ENCODE measurements at places on chromosomes 1 and 21. TPM values are rescaled to one million over a fixed set of nuclear protein-coding genes. Genes with fewer than 3 reads are reported as not detected.

DNA sequence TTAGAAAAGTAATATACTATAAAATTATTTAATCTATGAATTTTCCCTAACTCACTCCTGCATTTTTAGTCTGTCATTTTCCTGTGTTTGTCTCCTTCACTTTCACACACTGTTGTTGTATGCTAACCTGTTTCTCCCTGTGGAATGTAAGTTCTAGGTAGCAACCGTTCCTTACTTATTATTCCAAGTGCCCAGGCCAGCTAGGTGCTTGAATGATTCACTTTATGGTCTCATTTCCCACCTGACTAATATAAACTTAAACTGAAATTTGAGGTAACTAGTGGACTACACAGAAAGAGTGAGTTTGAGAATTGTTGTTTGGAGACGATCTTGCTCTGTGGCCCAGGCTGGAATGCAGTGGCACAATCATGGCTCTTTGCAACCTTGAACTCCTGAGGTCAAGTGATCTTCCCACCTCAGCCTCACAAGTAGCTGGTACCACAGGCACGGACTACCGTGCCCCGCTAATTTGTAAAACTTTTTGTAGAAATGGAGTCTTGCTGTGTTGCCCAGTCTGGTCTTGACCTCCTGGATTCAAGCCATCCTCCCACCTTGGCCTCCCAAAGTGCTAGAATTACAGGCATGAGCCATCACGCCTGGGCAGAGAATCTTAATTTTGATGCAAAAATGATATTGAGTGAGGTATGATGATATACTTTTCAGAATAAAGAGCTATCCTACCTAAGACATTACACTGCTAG lies 1.9 kb downstream of the ZYG11B start:
- no peak for DNase-seq

DNA sequence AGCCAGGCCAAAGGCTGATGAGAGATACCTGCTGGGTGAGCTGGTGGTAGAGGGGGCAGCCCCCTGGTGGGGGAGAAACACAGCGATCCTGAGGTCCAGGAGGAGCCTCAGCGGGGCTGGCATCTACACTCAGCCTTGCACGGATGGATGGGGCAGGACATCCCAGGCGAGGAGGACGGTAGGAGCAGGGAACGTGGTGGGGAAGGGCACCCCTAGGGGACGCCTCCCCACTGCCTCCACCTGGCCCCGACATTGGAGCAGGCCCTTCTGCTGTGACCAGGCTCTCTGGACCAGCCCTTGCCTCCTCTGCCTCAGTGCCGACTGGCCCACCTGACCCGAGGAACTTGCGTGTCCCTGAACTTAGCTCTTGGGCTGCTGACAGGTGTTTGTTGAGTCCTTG lies 6.4 kb upstream of the MMEL1 start:
- DNase-seq: no peak

TLCD4 gene
- 14.2 TPM for polyA plus RNA-seq

- DNase-seq: peak; percentile 51
Measured at GRCh38 chr1:210239349-210240111, 6.9 kb downstream of the SERTAD4 start.

DNA sequence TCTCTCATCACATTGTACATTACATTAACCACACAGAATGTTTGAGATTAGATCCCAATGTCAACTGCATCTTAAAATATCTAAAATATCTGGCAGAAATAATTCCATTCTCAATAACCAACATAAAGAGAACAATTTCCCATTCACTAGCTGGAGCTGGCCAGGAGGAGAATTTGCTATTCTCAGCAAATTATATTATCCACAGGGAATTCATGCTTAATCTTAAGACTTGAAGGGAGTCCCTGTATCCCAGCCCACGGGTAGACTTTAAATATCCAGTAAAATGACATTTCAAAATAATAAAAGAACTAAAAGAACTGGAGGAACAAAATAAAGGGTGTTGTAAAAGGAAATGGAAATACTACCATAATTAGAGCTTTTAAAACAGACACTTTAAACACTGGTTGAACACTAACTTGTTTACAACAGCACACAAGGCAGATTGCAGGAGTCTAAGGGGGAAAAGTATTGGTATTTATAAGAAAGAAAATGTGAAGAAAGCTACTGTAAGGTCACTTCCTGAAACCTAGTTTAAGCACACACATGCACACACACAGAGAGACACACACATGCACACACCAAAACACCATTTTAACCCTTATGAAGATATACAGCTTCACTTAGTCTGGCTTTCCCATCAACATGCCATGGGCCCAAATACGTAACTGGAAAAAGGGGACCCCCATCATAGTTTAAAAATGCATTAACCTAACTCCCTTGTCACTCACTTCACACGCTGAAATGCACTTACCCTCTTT lies 107.0 kb downstream of the PTPN14 start:
- DNase-seq: no peak

- DNase-seq: no peak
Measured at GRCh38 chr1:46041551-46041950, 90.9 kb downstream of the PIK3R3 start.

DNA sequence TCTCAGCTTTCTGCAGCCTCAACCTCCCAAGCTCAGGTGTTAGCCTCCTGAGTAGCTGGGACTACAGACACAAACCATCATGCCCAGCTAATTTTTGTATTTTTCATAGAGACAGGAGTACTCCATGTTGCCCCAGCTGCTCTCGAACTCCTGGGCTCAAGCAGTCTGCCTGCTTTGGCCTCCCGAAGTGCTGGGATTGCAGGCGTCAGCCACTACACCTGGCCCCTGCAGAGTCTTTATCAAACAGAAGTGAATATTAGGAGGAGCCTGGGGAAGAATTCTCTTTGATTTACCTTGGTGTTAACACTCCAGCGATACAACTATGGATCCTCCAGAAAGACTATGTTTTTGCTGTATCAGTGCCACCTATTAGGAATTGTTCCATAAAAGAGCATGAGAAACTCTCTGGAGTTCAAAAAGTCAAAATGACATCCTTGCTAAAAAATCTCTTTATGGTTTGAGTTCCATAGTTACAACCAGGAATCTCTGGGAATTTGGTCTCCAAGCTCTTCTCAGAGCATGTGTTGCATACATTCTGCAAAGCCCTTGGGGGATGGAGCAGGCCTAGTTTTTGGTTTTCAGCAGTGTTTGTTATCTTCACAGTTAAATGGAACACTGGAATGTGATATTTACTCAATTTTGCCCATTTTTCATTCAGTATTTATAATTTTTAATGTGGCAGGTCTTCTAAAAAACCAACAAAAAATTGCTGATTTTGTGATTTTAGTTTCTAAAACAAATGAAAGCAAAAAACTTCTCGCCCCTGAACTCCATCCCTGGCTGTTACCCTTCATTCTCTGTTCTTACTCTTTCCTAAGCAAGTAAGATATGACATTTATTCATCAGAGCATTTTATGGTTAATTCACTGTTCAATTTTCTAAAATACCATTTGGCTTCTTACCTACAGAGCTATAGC lies 77.3 kb downstream of the OLFML2B start:
- DNase-seq: no peak

DNA sequence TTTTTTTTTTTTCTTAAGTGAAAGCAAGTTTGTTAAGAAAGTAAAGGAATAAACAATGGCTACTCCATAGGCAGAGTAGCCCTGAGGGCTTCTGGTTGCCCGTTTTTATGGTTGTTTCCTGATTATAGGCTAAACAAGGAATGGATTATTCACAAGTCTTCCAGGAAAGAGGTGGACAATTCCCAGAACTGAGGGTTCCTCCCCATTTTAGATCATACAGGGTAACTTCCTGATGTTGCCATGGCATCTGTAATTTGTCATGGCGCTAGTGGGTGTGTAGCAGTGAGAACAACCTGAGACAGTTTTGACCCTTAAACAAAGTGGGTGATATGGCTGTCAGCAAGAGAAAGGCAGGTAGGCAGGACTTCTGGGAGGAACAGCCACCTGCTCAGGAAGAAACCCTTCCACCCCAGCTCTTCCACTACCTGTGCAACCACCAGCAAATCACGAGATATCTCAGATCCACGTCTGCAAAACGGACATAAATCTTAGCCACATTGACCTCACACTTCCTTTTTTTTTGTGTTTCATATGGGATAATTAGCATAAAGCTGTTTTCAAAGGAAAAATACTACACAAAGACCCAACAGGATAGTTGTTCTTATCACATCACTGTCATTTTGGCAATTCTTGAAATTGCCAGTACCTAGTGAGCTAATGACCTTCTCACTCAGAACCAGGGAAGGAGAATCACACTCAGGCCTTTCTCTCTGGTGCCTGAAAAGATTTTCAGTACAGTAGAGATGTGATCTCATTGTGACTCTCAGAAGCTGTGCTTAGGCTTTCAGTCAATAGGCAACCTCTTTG lies 34.8 kb upstream of the DUSP10 start:
- no peak for DNase-seq

DNA sequence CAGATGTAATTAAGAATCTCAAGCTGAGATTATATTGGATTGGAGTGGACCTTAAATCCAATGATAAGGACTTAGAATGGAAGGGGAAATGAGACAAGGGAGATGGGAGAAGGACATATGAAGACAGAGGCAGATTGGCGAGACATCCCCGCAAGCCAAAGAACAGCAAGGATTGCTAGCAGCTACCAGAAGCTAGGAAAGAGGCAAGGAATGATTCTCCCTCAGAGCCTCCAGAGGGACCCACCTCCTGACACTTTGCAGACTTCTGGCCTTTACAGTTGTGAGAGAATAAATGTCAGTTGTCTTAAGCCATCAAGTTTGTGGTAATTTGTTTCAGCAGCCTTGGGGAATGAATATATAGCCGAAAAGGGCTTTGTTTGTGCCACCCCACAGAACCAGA lies 20.7 kb downstream of the METTL13 start:
- no peak for DNase-seq

TSSK3 gene
- 0.37 TPM for polyA plus RNA-seq

Measured in A549 (cell line).